ENCODE measurements at places on chromosomes 1 and 21. TPM values are rescaled to one million over a fixed set of nuclear protein-coding genes. Genes with fewer than 3 reads are reported as not detected.
A peak's percentile ranks its signal among the peaks of the same experiment; 100 is the strongest.

Gene LEMD1
- 3.8 TPM for polyA plus RNA-seq

GRCh38 chr1:178102218-178102617 lies 8.3 kb downstream of the RASAL2 start:
- no peak for DNase-seq

GRCh38 chr1:215018555-215018954 lies 64.0 kb upstream of the KCNK2 start:
- no peak for DNase-seq

Gene CELA2A
- polyA plus RNA-seq = 0.68 TPM

GRCh38 chr1:89555550-89555949 lies 30.9 kb downstream of the LRRC8B start:
- DNase-seq = no peak

DNA sequence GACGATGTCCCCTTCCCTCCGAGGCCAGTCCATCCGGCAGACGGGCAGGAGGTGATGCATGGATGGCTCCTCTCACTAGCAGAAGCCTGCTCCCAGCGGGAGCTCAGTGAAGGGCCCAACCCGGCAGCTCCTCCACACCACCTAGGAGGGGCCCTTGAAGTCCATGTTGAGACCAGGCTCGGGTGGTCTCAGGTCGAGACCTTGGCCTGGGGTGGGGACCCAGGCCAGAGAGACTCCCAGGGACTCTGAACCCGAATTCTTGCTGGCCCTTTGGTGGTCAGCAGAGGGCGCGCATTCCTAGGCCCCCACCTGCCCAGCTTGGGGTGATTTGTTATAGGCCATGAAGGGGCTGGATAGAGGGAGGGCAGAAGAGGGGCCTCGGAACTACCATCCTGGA lies 642 bp upstream of the NT5C1A start:
- DNase-seq = no peak

Gene IGSF3
- 28.6 TPM for polyA plus RNA-seq

Gene ILDR2
- 12.2 TPM for polyA plus RNA-seq

Gene KCNT2
- polyA plus RNA-seq = 13.2 TPM

Gene ARHGEF16
- polyA plus RNA-seq = 15.2 TPM

DNA sequence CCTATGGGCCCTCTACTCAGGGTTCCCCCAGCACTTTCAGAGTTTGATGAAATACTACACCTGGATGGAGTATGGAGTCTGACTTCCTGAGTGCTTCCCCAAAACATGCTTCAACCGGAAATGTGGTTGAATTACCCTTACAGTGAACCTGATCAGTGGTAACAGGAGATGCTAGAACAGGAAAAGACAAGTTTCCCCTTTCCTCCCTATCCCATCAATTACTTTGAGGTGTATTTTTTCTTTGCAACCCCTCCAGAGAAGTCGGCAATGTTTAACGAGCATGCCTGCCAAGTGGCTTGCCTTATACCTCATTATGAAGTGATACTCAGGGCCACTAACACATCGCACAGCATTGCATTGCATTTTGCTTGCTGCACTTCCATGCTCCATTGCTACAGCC lies 7.0 kb downstream of the KRTAP15-1 start:
- DNase-seq = peak; percentile 14

DNA sequence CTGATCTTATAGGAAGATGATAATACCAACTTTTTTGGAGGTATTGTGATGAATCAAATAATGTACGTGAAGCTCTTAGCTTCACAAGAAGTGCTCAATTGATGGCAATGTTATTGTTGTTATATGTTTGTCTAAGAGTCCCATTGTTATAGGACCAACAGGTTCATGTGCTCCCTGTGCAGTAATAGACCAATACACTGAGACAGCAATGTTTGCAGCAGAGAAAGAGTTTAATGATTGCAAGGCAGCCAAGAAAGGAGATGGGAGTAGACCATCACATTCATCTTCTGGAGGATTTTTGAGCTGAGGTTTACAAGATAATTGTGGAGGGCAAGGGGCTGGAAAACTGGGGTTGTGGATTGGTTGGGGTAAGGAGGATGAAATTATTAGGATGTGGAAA lies 143.0 kb downstream of the CNIH3 start:
- DNase-seq = no peak

Gene TRABD2B
- polyA plus RNA-seq = 21.1 TPM

DNA sequence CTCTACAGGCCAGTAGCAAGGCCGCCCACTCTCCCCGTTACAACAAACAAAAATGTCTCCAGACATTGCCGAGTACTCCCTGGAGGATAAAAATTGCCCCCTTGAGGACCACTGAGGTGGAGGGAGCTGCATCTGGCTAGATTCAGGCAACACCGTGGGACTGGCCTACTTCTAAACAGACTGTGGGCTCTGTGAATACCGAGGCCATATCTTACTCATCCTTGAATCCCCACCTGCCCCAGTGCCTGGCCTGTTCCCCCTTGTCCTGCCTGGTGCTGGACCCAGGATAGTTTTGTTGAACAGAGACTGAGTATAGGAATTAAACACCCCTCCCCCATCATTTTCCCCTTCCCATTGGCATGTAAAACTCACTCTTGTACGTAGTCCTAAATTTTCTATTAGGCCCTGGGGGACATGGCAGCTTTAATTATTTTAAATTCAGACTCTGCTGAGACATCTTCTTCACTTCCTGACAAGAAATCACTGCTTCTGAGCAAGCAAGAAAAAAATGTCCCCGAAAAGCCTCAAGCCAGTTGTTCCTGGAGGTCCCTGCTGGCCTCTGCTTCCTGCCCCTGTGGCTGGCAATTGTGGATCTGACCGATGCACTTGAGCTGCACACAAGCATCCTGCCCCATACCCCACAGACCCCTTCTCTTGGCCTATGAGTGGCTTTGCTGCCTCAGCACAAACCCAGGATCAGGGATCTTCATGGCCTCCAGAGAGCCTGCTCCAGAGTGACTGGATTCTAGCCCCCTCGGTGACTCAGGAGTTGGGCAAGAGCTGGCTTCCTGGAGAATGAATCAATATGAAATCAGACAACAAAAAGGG lies 111.0 kb downstream of the ACTL8 start:
- DNase-seq = no peak

DNA sequence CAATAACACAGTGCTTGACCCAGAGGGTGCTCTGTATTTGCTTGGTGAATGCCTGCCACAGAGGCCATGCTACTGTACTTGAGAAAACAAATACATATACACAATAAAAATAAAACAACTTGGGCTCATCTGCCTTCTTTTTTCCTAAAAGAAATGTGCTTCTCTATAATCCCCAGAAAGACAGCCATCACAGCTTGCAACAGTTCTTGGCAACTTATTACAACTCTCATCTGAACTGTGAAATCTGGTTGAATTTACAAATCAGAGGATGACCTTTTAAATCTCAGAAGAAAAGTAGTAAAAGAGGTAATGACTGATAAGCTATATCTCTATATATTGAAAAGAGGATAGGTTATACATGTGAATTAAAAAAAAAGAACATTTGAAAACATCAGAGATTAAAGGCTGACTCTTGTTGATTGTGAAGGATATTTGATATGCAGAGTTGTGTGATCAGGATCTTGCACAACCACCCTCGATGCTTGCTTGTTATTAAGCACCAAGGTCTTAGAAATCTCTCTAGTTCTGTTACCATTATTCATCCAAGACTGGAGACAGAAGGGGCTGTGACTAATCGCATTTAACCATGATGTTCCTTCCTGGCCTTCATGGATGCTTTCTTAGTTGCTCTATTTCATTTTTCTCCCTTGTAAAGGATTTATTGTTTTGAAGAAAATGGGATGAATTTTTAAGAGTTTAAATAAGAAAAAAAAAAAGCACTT lies 213.4 kb downstream of the APP start:
- DNase-seq = no peak

Gene TTC24
- polyA plus RNA-seq = 0.97 TPM

DNA sequence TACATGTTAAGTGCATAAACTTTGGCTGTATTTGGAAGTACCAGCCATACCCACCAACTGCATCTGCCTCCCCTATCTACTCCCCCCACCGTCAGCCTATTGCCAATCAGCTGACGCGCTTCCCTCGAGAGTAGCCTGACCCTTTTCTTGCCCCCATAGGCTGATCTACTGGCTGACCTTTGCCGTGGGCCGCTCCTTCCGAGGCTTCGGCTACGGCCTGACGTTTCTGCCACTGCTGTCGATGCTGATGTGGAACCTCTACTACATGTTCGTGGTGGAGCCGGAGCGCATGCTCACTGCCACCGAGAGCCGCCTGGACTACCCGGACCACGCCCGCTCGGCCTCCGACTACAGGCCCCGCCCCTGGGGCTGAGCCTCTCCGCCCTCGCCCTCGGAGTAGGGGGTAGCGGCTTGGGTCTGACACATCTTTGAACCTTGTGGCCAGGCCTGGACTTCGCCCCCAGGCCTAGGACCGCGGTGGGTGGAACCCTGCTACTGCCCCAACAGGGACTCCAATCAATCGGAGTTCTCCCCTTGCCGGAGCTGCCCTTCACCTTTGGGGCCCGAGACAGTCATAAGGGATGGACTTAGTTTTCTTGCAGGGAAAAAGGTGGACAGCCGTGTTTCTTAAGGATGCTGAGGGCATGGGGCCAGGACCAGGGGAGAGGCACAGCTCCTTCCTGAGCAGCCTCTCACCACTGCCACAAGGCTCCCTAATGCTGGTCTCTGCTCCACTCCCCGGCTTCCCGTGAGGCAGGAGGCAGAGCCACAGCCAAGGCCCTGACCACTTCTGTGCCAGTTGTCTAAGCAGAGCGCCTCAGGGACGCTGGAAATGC lies 4.0 kb downstream of the GLMP start:
- no peak for DNase-seq

GRCh38 chr1:205939690-205940330 lies 3.4 kb downstream of the SLC26A9 start:
- DNase-seq = no peak

DNA sequence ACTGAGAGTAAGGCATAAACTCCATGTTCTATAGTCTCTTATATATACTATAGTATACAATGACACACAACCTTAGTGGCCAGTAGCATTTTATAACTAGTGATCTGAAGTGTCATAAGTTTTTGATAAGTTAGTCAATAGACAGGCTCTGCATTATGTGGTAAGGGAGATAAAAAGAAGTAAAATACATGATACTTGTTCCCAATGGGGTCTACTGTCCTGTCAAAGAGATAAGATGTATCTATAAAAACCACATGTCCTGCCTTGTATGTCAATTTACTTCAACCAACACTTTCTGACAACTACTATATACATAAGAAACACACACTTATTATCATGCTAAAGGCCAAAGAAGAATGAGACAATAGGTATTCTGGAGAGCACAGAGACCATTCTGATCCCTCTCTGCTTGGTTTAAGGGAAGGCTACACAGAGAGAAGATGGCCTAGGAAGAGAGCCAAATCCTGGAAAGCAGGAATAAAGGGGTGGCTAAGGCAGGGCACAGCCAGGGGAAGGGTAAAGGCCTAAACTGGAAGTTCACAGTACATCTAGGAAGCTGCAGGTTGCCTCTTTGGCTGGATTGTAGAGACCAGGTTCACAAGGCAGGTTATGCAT lies 91.4 kb downstream of the LYST start:
- DNase-seq = no peak

GRCh38 chr1:118960026-118960561 lies 28.0 kb downstream of the TBX15 start:
- DNase-seq = no peak

GRCh38 chr1:234543442-234544086 lies 64.6 kb upstream of the TARBP1 start:
- no peak for DNase-seq

Data from left renal cortex interstitium (tissue), 4 donors.